ENCODE measurements at places on chromosomes 16 and 17.

DNA sequence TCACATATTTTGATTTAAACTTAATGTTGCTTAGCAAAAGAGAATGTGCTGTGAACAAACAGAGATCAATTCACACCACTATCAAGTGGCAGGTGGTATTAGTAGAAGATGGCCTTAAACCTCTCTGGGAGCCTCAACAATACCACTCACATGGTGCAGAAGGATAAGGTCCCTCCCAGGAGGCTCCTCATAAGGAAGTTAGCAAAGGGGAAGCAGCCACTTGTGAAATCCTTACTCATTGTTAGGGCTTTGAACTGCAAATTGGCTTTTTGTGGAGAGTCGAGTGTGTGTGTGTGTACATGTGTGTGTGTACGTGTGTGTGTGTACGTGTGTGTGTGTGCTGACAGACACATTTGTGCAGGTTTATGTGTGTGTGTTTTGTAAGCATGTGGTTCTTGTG is 48.9 kb upstream of the ASIC2 start:
- DNase-seq, result no peak

DNA sequence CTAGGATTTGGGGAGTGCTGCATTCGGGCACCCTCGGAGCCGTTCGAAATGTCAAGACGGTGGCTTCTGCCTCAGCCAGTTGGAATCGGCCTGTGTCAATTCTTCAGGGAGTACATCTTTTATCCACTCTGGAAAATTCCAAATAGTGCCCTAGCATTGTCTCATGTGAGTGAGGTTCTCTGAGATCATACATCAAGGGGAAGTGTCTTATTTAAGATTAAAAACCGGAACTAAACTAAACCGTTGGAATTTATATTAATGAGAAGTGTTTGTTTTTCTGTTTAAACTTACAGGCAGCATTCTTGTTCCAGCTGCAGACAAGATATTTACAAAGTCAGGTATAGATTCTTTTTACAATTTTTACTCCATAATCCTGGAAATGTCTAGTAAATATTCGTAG is 56.8 kb downstream of the SLC47A1 start:
- DNase-seq, result no peak

DNA sequence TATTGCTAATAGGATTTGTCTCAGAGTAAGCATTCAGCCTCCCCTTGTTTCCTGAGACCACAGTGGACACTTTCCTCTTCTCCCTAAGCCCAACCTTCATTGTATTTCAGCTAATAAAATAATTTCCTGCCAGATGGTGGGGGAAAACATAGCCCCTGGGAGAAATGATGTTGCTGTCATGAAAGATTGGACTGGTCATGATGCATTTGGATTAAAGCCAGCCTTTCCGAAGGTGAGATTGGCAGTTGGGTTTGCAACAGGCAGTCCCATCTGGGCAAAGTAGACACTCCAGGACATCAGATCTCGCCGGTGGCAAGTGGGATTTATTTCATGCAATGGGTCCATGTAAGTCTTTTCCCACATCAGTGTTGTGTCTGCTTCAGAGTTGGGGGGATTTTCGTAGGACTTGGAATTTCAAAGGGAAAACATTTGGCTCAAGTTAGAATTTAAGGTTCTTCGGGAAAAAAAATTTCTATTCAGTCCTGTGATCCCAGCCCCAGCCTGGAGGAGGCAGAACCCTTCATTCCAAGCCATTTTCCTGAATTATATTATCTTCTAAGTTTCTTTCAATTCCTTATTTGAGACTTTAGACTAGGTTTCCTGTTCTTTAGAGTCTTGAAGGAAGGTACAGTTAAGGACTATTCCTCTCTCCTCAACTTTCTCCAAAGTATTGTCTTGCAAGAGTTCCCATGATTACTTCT is 391.7 kb downstream of the XYLT1 start:
- DNase-seq, result no peak

GRCh38 chr17:32755045-32755805 is 121.7 kb downstream of the MYO1D start:
- peak; percentile 75 for DNase-seq

DNA sequence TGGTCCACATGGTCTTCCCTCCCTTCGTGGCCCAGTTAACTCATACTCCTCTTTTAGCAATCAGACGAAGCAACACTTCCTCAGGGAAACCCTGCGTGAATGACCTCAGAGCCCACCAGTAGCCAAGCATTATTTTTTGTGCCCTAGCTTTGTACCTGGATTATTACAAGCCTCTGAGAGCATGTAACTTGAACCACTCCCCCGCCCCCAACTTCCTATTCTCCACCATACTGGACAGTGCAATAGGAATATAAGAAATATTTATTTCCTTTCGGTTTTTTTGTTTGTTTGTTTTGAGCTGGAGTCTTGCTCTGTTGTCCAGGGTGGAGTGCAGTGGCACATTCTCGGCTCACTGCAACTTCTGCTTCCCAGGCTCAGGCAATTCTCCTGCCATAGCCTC is 2.9 kb downstream of the CPPED1 start:
- DNase-seq, result no peak

DNA sequence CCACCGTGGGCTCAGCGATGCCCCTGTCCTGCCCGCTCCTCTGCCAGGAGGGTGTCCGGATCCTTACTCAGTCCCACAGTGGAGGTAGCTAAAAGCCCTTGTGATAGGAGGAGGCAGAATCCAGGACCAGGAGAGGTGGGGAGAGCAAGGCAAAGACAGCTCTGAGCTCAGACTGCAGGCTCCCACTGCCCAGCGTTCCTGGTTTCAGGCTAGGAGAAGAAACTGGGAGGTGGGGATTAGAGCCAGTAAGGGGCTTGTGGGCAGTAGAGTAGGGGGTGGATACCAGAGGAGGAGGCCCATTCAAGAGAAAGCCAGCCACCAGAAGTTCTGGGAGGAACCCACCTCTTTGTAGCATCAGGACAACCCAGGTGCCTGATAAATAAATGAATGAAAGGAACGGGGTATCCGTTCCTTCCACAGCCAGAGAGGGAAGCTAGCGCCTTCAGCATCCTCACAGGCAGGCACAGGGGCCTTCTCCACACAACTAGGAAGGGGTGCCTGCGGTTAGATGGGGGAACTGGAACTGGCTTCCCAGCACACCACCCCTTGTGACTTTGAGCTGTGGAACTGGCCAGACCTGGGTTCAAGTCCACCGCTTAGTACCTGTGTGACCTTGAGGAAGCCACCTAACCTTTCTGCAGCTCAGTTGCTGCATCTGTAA is 2.3 kb downstream of the IL21R start:
- DNase-seq, result no peak

GRCh38 chr16:23185656-23186055 is 3.1 kb downstream of the SCNN1G start:
- DNase-seq, result no peak

GRCh38 chr16:75599452-75600277 is 23.4 kb downstream of the ADAT1 start:
- DNase-seq, result peak; percentile 18

DNA sequence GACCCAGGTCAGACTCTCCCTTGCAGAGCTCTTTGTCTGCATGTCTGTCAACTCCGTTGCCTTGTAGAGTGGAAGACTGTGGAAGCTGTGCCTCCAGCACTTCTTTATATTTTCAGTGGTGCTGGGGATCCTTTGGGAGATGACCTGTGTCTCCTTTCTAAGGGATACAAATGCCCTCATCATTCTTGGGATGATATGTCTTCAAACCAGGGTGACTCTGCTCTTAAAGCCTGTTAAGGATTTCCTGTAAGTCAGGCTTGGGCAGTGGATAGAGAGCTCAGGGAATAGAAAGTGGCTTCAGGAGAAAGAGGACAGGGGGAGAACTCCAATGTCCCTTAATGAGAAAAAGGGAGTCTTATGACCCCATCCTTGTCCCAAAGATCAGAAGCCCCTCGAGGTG is 1.5 kb downstream of the HOXB3 start:
- no peak for DNase-seq

GRCh38 chr17:50689251-50689650 is 18.5 kb downstream of the ANKRD40 start:
- DNase-seq, result peak; percentile 63

GRCh38 chr16:75260851-75261589 is 9.6 kb upstream of the BCAR1 start:
- no peak for DNase-seq

DNA sequence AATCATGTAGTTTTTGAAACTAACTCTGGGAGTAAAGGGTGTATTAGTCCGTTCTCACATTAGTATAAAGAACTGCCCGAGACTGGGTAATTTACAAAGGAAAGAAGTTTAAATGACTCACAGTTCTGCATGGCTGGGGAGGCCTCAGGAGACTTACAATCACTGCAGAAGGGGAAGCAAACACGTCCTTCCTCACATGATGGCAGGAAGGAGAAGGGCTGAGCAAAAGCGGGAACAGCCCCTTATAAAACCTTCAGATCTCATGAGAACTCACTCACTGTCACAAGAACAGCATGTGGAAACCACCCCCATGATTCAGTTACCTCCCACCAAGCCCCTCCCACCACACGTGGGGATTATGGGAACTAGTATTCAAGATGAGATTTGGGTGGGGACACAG is 256.5 kb upstream of the TNRC6C start:
- no peak for DNase-seq

DNA sequence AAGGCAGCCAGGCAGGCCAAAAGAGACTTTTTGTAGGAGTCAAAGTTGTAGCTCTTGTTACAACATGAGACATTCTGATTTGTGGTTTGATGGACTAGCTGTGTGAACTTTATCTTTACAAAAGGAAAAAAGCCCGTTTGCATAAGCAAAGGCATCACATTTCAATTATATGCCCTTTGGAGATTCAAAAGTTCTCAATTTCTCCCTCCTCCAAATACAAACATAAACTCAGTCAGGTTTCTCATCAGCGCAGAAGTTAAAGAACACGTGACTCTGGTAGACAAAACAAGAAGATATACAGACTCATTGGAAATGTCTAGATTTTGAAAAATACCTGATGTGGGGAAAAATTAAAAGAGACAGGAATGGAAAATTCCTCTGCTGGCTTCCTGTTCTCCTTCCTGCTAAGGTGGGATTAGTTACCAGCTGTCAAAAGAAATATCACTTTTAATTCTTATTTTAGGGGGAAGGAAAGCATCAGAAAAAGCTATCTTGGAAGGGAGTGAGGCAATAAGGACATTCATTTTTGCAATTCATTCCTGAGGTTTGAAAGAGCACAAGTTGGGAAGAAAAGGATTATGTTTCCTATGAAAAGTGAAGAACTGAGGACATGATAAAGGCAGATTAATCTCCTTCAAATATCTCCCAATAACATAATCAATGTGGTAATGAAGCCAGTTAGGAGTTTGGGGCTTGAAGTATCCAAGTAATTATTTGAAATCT is 4.6 kb upstream of the KCNJ16 start:
- no peak for DNase-seq

DNA sequence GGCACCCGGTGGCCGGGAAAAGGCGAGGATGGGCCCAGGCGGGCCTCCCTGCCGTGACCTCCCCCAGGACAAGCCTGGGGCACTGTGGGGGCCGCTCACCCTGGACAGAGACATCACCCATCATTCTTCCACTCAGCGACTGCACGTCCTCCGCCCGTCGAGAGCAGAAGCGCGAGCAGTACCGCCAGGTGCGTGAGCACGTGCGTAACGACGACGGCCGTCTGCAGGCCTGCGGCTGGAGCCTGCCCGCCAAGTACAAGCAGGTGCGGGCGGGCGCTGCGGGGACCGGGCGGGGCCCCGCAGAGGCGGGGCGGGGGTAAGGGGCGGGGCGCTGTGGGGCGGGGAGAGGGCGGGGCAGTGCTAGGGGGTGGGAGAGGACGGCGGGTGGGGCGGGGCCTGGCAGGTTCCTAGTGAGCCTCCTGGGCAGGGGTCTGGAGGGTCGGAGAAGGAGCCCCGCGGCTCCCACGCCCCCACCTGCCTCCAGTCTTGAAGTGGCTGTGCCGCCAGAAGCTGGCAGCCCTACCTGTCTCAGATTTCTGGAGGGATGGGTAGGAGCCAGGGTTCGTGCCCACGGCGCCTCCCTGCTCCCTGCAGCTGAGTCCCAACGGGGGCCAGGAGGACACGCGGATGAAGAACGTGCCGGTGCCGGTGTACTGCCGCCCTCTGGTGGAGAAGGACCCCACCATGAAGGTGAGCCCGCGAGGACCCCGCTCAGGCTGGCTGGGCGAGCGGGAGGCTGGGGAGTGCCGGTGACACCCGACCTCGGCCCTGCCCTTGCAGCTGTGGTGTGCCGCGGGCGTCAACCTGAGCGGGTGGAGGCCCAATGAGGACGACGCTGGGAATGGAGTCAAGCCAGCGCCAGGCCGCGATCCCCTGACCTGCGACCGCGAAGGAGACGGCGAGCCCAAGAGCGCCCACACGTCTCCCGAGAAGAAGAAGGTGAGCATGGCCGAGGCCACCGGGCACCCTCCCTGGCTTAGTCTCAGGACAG is 7.5 kb downstream of the NME3 start:
- no peak for DNase-seq

- no peak for DNase-seq
Measured at GRCh38 chr17:42901535-42902229, 1.1 kb downstream of the G6PC1 start.

- peak; percentile 94 for DNase-seq
Measured at GRCh38 chr17:43832976-43833829, at the start of gene MPP3. Gene MPP3, minus strand, starts transcription at chr17:43833146. Its CDS starts 1,240 bp downstream, at chr17:43831906.

GRCh38 chr16:85104821-85105391 is 7.4 kb downstream of the CIBAR2 start:
- DNase-seq, result no peak

DNA sequence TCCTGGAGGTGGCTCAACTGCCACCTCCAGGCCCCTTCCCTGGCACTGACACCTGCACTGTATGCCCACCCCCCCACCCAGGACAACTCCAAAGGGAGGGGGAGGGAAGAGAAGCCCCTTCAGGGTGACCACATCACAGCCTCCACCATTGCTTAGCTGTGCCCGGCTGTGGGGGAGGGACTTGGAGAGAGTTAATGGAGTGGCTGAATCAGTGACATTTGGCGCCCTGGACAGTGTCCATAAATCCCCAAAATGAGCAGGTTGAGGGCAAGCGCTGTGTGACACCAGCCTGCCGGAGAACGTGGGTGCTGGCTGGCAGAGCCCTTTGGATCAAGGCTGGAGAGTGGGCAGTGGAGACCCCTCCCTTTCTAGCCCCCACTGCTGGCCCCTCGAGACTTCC is 883 bp downstream of the USH1G start:
- DNase-seq, result no peak

- DNase-seq, result no peak
Measured at GRCh38 chr17:67649891-67650290, 67.8 kb upstream of the NOL11 start.

GRCh38 chr17:2672026-2672425 is 39.5 kb downstream of the CLUH start:
- DNase-seq, result no peak

DNA sequence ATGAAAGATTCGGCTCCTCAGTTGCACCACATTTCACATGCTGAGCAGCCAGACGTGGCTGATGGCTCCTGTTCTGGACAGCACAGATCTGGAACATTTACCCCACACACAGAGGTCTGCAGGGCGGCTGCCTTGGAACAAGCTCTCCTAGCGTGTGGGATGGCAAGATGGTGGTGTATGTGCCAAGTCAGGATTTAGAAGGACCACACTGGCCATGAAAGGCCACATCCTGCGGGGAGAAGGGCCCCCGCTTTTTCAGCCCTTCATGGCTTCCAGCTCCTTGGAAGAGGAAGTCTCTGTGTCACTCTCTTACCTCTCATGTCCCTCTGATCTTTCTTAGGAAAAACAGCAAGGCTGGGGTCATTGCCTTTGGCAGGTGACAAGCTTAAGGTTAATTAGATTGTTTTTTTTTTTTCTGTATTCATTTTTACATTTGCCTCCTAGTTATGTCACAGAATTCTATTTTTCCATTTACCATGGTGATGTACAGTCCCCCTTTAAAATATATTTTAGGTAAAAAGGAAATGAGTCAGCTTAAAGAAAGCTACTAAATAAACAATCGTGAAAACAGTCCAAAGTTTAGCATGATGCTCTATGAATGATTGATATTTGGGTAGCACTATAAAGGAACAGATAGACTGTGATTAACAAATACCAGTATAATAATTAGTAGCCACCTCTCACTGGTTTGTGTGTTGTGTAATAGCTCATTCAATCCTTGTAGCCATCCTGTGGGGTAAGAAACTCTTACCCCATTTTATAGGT is 396.6 kb downstream of the CPPED1 start:
- no peak for DNase-seq

Data from AG08395 (cell line).